Stimulated activated CD8-positive, alpha-beta memory T cell treated with anti-CD3 and anti-CD28 coated beads, Interleukin-15, amount 100 ng/mL, for 48 hours (primary cell): ENCODE measurements at places on chromosomes 1 and 21.
A peak's percentile ranks its signal among the peaks of the same experiment; 100 is the strongest.

DNA sequence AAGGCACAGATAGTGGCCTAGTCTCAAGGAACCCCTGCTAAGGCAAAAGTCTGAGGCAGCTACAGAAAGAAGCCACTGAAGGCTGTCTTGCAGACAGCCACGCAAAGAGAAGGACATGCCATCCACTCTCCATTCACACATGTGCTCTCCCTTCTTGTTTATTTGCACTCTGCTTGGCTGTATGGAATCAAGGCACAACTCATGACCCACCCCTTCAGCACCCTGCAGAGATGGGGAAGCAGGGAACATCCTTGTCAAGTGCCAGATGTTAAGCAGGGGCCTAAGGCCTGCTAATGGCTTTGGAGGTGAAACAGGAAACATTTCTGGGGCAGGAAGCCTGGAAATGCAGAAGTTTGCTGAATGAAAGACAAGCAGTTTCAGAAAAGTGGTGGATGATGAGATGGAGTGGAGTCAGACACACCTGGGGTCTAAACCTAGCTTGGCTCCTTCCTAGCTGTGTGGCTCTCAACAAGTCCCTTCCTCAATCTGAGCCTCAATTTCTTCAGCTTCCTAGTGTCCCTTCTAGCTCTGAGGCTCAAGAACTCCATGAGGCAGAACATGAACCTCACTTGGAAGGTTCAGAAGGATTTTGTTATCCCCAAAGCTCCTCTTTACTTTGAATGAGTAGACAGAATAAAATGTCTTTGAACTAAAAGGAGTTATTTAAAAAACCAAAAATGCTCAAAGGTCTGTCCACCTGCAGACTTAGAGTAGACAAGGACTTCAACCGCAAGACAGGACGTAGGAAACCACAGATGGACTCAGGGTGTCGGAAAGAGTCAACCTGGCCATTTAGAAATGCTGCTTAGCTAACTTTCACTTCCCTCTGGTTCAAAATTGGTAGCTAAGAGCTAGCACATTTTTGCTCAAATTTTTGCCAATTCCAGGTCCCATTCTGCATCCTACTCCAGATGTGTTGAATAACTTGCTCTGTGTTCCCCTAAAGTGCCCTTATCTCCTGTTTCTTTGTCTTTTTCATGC is 283.1 kb downstream of the PLPP3 start:
- no peak for DNase-seq

DNA sequence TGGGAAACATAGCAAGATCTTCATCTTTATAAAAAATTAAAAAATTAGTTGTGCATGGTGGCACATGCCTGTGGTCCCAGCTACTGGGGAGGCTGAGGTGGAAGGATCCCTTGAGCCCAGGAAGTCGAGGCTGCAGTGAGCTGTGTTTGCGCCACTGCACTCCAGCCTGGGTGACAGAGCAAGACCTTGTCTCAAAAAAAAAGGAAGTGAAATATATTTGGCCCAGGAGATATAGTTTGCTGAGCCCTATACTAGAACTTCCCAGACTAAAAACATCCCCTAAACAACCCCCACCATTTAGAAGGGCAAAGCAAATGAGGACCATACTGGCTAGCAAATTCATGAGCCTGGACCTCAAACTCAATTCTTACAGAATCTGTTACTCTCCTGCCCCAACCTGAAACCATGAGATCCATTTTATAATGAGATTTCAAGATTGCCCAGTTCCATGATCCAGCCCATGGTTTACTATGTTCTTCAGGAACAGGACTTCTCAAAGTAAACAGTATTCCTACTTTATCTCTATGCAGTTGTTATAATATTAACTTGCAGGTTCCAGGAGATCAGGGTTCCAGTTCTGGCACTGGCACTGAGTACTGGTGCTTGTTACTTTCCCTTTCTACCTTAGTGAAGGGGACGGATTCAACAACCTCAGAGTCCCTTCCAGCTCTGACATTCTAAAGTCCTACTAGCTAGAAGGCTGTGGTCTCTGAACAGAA is 48.9 kb upstream of the TADA1 start:
- no peak for DNase-seq

DNA sequence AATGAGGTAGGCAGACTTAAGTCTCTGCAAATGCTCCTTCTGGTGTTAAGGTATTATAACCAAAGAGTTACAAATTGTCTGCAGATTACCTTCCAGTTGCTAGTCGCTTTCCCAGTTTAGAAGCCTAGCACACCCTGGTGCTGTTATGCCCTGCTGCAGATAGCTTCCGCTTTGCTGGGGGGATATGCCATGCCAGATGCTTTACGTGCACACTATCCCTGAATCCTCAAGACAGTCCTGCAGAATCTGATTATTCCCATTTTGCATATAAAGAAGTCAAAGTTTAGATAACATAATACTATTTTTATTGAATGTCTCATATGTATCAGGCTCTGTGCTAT is 166.5 kb downstream of the DHRS3 start:
- no peak for DNase-seq

DNA sequence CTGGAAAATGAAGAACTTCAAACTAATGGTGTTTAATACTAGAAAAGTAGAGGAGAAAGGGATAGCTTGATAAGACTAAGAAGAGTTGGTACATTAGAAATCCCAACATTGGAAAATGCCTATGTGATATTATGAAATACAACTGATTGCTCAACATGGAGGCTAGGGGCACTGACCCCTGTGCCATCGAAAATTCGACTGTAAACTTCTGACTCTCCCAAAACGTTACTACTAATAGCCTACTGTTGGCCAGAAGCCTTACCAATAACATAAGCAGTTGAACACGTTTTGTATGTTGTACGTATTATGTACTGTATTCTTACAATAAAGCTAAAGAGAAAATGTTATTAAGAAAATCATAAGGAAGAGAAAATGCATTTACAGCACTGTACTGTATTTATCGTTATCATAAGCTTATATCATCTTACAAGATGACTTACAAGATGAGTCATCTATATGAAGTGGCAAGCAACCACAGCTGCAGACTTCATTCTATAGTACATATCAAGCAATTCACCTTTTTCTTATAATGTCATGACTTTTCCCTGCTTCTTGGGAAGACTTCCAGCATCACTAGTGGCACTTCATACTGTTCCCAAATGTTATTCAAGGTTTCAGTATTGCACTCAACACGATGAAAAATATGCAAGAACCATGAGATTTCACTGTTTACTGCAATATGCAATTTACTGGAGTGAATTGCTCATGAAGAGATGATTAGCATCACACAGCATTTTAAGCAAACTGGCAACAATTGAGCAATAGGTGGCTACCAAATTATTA is 12.9 kb upstream of the CTSK start:
- DNase-seq: no peak

- peak; percentile 94 for DNase-seq
These were observed at the start of gene NUDC for GRCh38 chr1:26921540-26922430. Gene NUDC (plus strand): TSS chr1:26921743. CDS start chr1:26921849, 106 bp downstream.

- DNase-seq: no peak
These were observed 2.9 kb upstream of the PTGFRN start for GRCh38 chr1:116906812-116907211.
